ENCODE measurements at places on chromosomes 2 and 18.

GRCh38 chr18:419541-420175 is 80.8 kb downstream of the COLEC12 start:
- no peak for DNase-seq

DNA sequence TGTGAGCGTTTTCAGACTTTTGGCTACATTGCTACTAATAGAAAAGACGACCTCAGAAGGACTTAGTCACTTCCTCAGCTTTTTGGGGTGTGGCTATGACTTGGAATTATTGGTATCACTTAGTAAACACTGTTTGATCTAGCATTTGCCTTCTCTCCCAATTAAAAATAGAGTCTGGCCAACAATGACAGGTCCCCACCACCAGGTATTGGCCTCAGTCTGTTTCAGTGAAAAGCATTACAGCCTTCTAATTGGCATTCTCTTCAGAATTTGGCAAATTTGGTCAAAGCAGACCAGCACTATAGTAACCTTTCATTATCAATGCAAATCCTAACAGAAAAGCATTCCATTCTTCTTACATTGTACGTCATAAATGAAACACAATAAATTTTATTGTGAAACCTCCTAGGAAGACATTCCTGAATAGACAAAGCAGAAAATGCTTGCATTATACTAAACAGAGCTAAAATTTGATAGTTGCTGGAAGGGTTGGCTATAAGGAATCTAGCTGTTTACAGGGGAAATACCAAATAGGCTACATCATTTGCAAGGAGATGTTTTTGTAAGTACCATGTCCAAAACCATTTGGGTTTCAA is 613.9 kb downstream of the IRS1 start:
- no peak for DNase-seq

- no peak for DNase-seq
Measured at GRCh38 chr2:168500516-168500915, 44.4 kb downstream of the CERS6 start.

DNA sequence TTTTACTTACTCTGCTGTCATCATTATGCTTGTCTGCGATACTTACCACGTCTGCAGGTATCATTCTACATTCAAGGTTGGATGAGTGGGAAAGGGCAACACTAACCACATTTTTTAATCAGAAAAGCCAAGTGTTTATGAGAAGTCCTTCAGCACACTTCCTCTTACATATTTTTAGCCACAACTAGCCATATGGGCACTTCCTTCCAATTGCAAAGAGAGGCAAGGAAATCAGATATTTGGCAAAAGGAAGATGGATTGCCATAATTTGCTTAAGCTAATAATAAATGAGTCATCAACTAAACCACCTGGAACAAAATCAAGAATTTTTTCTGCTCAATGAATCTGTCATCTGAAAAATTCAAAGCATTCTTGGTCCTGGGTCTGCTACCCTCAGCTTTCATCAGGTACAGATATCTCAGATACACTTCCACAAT is 16.7 kb upstream of the MRO start:
- DNase-seq: peak; percentile 41

- peak; percentile 67 for DNase-seq
Measured at GRCh38 chr2:219612577-219613286, 14.7 kb upstream of the SLC4A3 start.

GRCh38 chr2:184449760-184450159 is 148.6 kb upstream of the ZNF804A start:
- DNase-seq: no peak

DNA sequence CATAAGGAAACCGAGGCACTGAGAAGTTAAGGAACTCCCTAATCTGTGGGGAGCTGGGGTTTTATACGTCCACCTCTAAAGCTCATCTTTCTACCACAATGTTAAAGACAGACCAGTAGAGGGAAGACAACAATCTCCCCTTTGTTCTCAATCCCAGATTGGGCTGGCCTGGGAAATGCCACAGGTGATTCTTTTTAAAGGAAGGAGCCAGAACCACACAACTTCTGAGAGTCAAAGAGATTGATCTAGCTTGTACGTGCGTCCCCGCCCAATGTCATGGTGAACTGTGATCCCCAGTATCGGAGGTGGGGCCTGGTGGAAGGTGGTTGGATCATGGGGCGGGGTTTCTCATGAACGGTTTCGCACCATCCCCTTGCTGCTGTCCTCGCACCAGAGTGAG is 81.8 kb upstream of the LCLAT1 start:
- DNase-seq: no peak

DNA sequence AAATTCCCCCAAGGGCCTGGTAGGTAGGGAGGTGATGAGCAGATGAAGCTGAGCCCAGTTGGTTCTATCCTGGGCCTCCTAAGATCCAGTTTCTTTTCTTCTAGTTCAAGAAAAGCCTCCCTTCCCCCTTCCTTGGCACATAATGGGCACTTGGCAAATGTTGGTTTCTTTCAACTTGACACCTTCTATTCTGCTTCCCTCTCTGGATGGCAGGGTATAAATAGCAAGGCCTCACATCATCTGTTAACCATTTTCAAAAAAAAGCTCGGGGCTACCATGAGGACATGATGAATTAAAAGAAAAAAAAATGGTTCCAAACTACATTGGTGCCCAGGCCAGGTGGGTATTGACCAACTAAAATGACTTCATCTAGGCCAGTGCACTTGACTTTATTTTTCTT is 29.9 kb downstream of the CTAGE1 start:
- DNase-seq: no peak

- DNase-seq: no peak
Measured at GRCh38 chr2:237865623-237866041, 6.2 kb downstream of the RAMP1 start.

- no peak for DNase-seq
Measured at GRCh38 chr2:48413676-48414075, 116.3 kb upstream of the STON1 start.

DNA sequence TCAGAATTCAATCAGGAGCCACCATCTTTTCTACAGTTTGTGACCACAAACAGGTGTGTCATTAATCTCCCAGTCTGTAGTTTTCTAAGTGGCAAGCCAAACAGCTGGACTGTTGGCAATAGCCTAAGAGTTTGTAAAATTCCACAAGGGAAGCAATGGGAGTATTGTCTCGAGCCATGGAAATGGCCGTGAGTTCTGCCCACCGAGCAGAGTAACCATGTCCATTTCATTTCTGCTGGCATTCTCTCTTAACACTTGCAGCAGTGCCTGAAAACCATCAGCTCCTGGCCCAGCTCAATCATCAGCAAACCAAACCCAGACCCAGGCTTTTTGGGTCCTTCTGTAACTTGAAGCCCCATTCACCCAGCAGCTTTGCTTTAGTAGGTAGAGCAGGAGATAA is 387.8 kb upstream of the CDH7 start:
- DNase-seq: no peak

- DNase-seq: no peak
Measured at GRCh38 chr2:46518861-46519260, 39.5 kb downstream of the TMEM247 start.

DNA sequence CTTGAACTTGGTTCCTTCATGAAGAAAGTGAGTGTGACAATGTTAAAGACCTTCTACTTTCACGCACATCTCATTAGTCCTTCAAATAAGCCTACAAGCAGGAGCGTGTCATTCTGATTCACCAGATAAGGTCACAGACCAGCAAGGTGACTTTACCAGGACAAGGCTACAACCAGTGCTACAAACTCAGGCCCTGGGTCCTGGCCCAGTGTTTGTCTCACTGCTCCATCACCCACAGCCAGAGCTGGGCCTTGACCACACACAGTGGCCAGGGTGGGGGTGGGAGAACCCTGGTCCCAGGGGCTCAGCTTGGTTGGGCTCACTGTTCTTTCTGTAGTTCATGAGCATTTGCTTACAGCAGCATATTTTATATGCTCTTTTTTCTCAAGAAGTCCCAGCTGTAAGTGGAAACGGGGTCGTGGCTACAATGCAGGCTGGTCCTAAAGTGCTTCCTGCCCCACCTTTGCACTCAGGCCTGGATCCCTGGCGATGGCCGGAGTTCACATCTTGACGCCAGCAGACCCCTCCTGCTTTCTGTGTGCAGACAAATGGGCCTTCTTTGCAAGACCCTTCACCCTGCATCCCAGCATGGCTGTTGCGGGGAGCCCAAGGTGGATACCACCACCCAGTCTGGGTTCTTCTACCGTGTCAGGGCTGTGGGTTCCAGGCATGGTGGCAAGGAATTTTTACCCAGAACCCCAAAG is 153.6 kb upstream of the EPAS1 start:
- DNase-seq: no peak

DNA sequence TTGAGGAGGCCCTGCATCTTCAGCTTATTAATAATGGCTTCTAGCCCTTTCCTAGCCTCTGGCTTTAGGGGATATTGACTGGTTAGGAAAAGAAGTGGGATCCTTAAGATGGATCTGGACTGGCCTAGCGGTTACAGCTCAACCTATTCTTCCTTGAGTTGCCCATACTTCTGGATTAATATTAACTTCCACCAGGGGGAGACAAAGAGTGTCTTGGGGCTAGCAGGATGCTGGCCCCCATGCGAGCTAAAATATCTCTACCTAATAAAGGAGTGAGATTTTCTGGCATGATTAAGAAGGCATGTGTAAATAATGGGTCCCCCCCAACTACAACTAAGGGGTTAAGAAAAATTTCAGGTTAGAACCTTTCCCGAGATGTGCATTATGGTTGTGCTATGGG is 23.2 kb upstream of the PLA2R1 start:
- no peak for DNase-seq
